CD8-positive, alpha-beta T cell (primary cell): ENCODE measurements at places on chromosomes 13 and 19.

GRCh38 chr19:48456864-48457263, 1.5 kb downstream of the KCNJ14 start:
- no peak for DNase-seq

DNA sequence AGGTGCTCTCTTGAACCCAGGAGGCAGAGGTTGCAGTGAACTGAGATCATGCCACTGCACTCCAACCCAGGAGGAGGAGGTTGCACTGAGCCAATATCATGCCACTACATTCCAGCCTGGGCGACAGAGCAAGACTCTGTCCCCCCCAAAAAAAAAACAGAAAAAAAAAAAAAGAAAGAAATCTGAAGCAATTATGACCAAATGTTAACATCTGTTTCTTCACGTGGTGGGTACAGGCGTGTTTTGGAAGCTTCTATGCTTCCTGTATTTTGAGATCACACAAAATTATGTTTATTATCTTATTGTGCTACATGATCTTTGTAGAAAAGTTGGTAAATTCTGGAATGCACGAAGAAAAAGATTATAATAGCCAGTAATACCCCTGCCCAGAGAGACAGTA, 2.7 kb upstream of the ACP5 start:
- DNase-seq, result no peak

DNA sequence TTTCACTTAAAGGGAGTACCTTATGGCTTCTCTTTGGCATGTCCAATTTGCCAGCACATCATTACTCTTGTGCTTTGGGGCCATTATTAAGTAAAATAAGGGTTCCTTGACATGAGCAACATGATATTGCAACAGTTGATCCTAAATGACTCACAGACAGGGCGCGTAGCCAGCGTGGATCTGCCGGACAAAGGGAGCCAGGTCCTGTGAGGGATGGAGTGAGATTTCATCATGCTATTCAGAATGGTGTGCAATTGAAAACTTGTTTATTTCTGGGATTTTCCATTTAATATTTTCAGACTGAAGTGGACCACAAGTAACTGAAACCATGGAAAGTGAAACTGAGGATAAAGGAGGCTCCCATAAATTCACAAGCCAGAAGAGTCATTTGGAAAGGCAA, 48.6 kb upstream of the WASF3 start:
- no peak for DNase-seq

- no peak for DNase-seq
Measured at GRCh38 chr13:42170029-42170428, 101.9 kb upstream of the AKAP11 start.

- no peak for DNase-seq
Measured at GRCh38 chr19:34831714-34832113, 58.7 kb upstream of the ZNF599 start.

DNA sequence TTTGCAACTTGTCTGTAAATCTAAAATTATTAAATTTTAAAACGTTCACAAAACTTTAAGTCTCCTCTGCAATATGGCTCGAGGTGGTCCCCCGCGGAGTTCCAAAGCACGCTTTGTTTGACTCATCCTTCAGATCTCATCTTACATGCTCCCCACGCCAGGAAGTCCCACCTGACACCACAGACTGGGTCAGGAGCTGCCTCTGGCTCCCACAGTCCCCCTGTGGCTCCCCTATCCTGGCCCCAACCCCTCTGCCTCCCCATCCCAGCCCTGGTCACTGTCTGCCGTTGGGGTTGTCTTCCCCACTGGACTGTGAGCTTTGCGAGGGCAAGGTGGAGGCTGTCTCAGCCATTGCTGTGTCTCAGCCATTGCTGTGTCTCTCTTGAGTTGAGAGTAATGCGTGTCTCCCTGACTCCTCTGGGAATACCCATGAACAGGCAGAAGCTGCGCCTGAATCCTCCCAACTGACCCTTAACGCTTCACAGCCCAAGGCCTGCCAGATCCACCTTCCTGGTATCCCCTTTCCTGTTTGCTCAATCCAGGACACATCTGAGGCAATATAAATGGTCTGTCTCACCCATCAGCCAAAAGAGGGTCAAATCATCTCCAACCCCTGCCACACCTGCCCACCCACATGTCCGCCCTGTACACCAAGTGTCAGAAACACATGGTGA, 15.9 kb downstream of the DYRK1B start:
- no peak for DNase-seq

GRCh38 chr13:41411522-41411921, 45.8 kb upstream of the RGCC start:
- DNase-seq, result no peak

DNA sequence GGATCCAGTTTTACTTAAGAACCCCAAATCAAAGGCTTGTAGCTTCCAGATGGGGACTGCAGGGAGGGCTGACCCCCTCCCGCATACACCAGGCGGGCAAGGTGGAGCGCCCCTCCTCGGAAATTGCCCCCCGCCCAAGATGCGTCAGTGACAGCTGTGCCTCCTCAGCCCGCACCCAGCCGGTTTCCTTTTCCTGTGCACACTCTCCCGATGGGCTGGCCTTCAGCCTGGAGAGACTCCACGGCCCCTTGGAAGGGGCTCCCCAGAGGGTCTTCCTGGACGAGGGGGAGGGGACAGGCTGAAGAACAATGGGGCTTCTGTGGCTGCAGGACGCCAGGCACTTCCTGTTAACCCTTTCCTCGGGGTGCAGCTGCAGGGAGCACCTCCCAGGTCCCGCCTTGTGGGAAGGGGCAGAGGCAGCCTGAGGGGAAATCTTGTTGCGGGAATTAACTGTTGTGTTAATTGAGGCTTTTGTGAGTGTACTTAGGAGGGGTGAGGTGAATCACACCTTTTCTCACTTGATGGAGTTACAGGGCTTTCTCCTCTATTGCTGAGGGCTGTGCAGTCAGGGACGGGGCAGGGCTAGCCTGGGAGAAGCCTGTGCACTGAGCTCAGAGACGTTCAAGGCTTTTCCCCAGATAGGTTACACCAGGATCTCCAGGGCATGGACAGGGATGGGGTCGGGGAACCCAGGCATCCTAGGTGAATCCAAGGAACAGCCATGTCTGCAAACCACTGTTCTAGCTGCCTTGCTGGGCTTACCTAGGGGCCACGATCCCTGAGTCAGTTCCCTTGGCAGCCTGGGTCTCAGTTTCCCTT, 14.3 kb downstream of the IER2 start:
- peak; percentile 24 for DNase-seq

GRCh38 chr19:4359627-4360000, 16.3 kb downstream of the MPND start:
- no peak for DNase-seq

GRCh38 chr19:56750658-56751057, 79.1 kb upstream of the ZNF835 start:
- DNase-seq, result no peak

DNA sequence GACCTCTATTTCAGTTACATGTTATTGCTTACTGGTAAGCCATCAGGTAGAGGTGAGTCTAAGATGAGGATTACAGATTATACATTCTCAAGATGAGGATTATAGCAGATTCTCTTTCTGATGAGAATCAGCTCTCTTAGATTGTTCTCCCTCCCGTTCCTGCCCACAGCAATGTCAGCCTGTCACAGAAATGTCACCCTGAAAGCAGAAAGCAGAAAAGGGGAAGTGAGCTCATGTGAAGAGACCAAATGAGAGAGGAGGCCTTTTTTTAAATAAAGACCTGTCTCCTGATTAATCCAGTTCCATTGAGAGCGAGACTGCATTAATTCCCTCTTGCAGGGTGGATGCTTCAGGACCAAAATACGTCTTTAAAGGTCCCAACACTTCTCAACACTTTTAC, 445.6 kb downstream of the KCTD12 start:
- no peak for DNase-seq

DNA sequence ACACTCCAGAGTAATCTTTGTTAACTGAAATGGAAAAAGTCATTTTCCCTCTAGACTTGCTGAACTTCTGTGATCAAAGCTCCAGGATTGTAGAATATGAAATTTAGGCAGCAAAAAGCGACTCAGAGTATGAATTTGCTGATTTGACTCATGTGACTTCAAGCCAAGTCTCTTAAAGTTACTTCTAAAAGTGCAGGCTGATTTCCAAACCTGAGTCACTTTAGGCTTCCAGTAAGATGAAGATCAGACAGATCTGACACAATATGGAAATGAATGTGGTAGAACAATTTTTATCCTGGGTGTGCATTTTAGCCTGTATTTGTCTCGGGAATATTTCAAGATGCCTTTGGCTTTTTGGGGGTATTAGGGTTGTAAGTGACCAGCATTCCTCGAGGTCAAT, 151.0 kb upstream of the TMTC4 start:
- DNase-seq, result no peak

GRCh38 chr19:3604987-3605343, 1.7 kb downstream of the TBXA2R start:
- DNase-seq, result peak; percentile 46

- DNase-seq, result no peak
Measured at GRCh38 chr13:47890146-47890814, 110.8 kb downstream of the SUCLA2 start.

GRCh38 chr13:49536144-49536873, 40.6 kb downstream of the PHF11 start:
- no peak for DNase-seq

- DNase-seq, result no peak
Measured at GRCh38 chr13:76378767-76379166, 507.4 kb downstream of the KCTD12 start.

DNA sequence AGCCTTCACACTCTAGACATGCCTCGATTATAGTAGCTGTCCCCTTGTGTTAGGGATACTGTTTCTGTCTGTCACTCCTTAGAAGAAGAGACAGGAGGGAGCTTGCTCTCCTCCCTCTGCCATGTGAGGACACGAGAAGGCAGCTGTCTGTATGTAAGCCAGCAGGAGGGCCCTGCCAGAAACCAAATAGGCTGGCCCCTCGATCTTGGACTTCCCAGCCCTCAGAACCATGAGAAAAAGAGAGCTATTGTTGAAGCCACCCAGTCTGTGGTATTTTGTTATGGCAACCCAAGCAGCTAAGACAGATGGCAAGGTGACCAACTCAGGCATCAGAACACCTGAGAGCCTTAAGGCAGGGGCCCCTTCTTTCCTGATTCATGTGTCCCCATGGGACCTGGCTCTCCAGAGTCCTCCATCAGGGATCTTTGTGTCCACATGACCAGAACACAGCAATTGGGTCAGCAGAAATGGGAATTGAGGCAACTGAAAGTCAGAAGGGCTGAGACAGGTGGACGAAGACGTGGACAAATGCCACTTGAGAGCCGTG, 65.6 kb upstream of the NPAS1 start:
- DNase-seq, result no peak

- no peak for DNase-seq
Measured at GRCh38 chr13:93118081-93118615, 108.5 kb upstream of the GPC6 start.

GRCh38 chr19:40933025-40933424, 51.0 kb upstream of the CYP2A7 start:
- DNase-seq, result no peak

- no peak for DNase-seq
Measured at GRCh38 chr13:110137680-110138009, 169.3 kb downstream of the COL4A1 start.

DNA sequence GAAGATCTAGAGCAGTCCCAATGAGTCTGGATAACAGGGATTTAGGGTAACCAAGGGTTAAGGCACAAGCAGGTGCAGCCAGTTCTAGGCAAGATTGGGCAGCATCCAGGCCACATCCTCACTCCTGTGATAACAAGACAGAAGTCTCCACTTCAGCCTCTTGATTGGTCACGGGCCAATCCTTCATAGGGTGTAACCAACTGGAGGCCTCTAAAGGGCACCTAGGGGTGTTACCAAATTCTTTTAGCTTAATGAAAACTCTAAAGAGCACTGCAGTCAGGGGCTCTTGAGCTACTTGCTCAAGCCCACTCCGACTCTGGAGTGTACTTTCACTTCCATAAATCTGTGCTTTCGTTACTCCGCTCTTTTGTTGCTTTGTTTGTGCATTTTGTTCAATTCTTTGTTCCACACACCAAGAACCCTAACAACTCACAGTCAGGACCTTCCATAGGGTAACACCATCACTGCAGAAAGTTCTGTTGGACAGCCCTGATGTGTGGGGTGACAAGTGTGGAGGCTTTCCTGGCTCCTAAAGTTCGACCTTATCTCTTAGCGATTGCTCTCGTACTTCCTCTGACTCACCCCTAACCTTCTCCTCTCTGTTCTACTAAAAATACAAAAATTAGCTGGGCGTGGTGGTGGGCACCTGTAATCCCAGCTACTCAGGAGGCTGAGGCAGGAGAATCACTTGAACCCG, 36.1 kb downstream of the ZSWIM9 start:
- no peak for DNase-seq

GRCh38 chr19:36125557-36125956, 10.3 kb downstream of the TBCB start:
- DNase-seq, result no peak

DNA sequence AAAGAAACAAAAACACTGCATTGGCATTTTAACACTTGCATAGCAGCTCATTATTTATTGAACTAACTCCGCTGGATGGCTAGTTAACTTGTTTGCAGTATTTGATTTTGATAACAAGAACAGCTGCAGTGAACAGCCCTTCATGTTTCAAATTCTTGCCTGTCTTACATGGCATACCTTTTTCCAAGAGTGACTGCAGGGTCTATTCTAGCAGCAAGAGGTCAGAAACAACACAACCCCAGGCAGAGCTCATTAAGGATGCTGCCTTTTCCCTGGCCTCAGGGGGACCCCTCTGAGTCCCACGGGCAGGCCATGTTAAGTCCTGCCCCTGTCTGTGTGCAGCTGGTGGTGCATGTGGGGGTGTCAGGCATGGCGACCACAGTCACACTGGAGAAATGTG, 16.6 kb downstream of the PGPEP1 start:
- DNase-seq, result no peak

- DNase-seq, result no peak
Measured at GRCh38 chr19:40088299-40089047, 2.3 kb downstream of the ZNF780A start.

DNA sequence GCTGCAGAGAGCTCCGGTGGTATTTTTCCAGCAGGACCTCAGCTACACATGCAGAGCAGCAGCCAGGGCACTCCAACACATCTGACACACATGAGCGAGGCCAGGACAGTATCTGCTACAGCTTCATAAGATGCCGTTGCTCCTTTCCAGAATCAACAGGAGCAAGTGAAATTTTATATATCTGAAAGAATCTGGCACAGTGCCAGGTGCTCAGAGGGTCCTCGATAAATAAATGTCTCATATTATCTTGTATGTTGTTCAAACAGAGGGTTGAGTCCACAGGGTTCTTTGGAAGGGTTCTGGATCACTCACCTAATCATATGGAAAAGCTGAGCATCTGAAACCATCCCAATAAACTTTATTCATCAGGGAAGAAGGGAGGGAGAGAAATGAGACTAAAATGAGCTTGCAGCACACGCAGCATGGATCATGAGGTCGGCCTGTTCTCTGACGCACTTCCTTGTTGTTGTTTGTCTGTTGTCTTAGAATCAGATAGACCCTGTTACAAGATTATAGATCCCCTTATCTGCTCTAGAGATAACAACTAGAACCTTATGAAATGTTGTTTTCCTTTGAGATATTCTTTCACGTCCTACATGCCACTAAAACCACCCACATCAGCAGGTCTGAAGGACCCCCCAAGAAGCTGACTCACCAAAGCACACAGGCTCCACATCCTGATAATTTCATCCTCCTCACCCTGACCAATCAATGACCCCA, 3.2 kb upstream of the METTL21C start:
- DNase-seq, result no peak

GRCh38 chr19:19428746-19429145, 23.3 kb downstream of the GATAD2A start:
- DNase-seq, result no peak
